ENCODE measurements at places on chromosomes 1 and 21.

DNA sequence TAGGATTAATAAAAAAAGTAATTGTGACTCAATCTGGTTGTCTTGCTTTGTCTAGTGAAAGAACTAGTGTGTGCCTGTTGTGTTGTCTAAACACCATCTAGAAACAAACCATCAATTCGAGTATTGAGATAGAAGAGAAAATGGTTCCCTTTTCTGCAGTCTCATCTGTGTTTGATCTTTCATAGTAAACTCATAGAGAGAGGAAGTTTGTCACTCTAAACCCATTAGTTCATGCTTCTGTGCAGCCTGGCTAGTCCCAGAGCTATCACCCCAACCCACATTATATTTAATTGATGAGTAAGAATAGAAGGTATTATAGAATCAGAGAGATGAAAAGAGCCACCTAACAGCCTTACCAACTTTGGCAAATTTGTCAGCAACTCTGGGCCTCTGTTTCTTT, 99.5 kb downstream of the TGFB2 start:
- no peaks in the 10 kb centered on the region for H3K27me3 ChIP-seq
- DNase-seq = no peak
- peaks cover under 1% of the 10 kb centered on the region for H3K4me1 ChIP-seq
- peaks cover 9% of the 10 kb centered on the region for H3K36me3 ChIP-seq
- no peak overlapping the region for H3K4me3 ChIP-seq

GRCh38 chr1:3940754-3941345, 40.8 kb upstream of the C1orf174 start:
- no peak overlapping the region for H3K4me3 ChIP-seq
- peaks cover 28% of the 10 kb centered on the region for H3K27me3 ChIP-seq
- H3K27ac ChIP-seq = no peak overlapping the region
- no peaks in the 10 kb centered on the region for H3K36me3 ChIP-seq
- no peak for DNase-seq
- peaks cover 4% of the 10 kb centered on the region for H3K4me1 ChIP-seq

DNA sequence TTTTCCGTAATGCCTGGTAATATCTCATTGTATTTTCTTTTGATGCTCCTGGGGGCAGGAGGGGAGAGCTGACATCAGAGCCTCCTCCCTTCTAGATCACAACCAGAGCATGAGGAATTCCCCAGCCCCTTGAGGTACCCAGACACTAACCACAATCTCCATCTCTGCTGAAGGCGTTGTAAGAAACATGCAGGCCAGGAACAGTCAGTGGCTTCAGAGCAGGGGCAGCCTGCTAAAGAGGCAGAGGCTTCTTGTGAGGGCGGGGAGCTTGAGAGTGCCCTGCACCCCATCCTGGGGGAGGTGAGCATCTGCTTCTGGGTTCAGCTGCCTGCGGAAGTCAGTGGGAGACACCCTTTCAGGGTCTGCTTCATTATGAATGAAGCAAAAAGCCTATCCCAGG, 19.0 kb downstream of the MAPKAPK2 start:
- H3K36me3 ChIP-seq = no peaks in the 10 kb centered on the region
- H3K4me1 ChIP-seq = peaks cover 39% of the 10 kb centered on the region
- H3K27me3 ChIP-seq = no peaks in the 10 kb centered on the region
- DNase-seq = no peak

DNA sequence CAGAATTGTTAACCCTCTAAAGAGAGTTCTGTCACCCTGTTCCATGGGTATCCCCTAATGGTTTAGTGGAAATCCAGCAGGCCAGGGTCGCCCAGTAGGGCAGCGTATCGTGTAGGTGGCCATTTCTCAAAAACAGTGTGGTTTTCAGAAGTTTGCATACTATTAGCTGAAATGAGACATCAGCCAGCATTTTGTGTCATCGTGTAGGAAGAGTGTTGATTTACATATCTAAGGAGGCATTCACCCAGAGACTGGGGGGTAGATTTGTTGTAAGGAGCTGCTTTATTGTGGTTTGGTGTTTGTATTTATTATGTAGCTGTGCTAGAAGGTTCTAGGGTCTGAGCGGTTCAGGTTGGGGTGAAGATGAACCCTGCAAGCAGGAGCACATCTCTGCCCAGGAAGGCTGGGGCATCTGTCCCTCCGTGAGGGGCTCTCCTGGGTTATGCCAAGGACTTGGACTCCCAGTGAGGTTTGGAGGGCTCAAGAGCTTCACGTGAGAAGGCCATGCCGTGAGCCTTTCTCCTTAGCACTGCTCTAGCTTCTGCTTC, 174.4 kb downstream of the PGBD5 start:
- no peaks in the 10 kb centered on the region for H3K27me3 ChIP-seq
- H3K4me3 ChIP-seq = no peak overlapping the region
- no peak for DNase-seq
- H3K4me1 ChIP-seq = peaks cover 4% of the 10 kb centered on the region
- peaks cover 25% of the 10 kb centered on the region for H3K36me3 ChIP-seq
- H3K27ac ChIP-seq = no peak overlapping the region

GRCh38 chr1:234386122-234386521, 12.9 kb downstream of the COA6 start:
- H3K4me3 ChIP-seq = no peak overlapping the region
- no peak overlapping the region for H3K27ac ChIP-seq
- H3K27me3 ChIP-seq = no peaks in the 10 kb centered on the region
- peaks cover 19% of the 10 kb centered on the region for H3K36me3 ChIP-seq

DNA sequence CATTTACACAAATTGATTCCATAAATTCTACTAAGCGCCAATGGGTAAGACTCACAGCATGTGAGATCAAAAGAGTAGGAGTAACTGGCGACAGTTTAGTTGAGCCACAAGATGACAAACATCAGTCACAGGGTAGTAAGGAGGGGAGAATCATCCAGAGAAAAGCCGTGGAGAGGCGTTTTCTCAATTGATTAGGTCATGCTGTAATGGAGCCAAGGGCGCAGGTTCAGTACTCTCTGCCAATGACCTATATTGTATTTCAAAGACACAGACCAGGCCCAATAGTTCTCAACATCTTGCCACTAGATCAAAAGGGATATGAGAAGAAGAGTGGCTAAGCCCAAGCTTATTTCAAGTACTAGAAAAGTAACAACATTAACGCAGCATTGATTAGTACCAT, 467.5 kb downstream of the SMYD3 start:
- H3K27me3 ChIP-seq = no peaks in the 10 kb centered on the region
- H3K27ac ChIP-seq = no peak overlapping the region
- H3K4me1 ChIP-seq = peaks cover 13% of the 10 kb centered on the region
- H3K4me3 ChIP-seq = no peak overlapping the region

DNA sequence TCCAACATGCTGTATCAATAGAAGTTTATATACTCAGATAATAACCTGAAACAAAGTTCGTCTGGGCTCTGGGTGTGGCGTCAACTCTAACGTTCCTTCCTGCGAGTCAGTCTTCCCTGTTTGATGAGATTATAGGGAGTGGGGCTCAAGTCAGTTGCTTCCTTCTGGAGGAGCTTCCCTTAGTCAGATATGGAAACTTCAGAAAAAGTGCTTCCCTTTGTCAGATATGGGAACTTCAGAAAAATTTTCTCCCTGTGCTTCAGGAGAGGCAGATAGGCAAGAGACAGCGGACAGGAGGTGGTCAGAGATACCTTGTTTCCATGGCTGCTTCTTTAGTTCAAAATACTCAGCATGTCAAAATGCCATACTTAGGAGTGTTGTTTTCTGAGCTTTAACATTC, 51.1 kb upstream of the PRDX6 start:
- DNase-seq = no peak
- H3K4me1 ChIP-seq = peaks cover 14% of the 10 kb centered on the region
- H3K4me3 ChIP-seq = no peak overlapping the region
- no peak overlapping the region for H3K27ac ChIP-seq
- no peaks in the 10 kb centered on the region for H3K36me3 ChIP-seq

GRCh38 chr1:233261206-233261605, 34.3 kb downstream of the PCNX2 start:
- no peak overlapping the region for H3K27ac ChIP-seq
- peaks cover 22% of the 10 kb centered on the region for H3K36me3 ChIP-seq
- DNase-seq = no peak
- peaks cover 5% of the 10 kb centered on the region for H3K4me1 ChIP-seq
- H3K4me3 ChIP-seq = no peak overlapping the region

- no peaks in the 10 kb centered on the region for H3K27me3 ChIP-seq
- peaks cover 19% of the 10 kb centered on the region for H3K36me3 ChIP-seq
- H3K27ac ChIP-seq = peak overlapping the region; percentile 4
- DNase-seq = no peak
- H3K4me1 ChIP-seq = peaks cover 22% of the 10 kb centered on the region
- no peak overlapping the region for H3K4me3 ChIP-seq
Measured at GRCh38 chr1:93499075-93499474, 51.2 kb downstream of the FNBP1L start.

DNA sequence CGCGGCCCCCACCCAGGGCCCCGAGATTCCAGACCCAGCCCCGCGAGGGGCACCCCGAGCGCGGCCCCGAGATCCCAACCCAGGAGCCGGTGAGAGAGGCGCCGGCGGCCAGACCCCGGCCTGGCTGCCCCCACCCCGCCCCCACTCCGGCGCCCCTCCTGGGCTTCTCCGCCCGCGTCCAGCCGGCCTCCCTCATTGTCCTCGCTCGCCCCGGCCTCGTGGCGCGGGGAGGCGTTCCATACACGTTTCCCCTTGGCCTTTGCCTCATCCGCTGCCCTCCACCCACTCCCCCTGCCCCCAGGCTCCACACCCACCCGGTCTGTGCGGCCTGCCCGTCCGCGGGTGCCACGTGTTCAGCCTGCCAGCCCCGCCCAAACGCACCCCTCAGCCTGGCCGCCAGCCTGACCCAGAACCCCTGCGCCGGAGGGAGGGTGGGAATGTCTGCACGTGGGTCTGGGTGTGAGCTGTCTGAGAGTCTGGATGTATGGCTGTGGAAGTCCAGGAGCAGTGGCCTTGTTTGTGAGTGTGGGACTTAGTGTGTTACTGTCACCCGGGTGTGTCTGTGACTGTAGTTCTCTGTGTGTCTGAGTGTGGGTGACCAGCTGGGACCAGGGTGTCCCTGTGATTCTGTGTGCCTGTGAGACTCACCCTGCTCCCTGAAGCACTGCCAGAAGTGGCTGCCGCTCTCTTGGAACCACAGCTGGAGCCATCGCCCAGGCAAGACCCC, 681 bp downstream of the B4GALT2 start:
- H3K27me3 ChIP-seq = no peaks in the 10 kb centered on the region
- H3K36me3 ChIP-seq = peaks cover 21% of the 10 kb centered on the region
- DNase-seq = peak; percentile 35
- H3K4me1 ChIP-seq = peaks cover 30% of the 10 kb centered on the region
- H3K4me3 ChIP-seq = peak overlapping the region; percentile 86

- DNase-seq = no peak
- H3K4me3 ChIP-seq = no peak overlapping the region
- H3K27me3 ChIP-seq = no peaks in the 10 kb centered on the region
- no peaks in the 10 kb centered on the region for H3K4me1 ChIP-seq
- no peak overlapping the region for H3K27ac ChIP-seq
- no peaks in the 10 kb centered on the region for H3K36me3 ChIP-seq
Measured at GRCh38 chr1:68717330-68717729, 220.4 kb upstream of the DEPDC1 start.

Measured in progenitor cell of endocrine pancreas (in vitro differentiated cells).